Caki2 (cell line): ENCODE measurements at places on chromosomes 1 and 21. TPM values are rescaled to one million over a fixed set of nuclear protein-coding genes. Genes with fewer than 3 reads are reported as not detected.

The LMX1A gene
- total RNA-seq = not detected in 2 replicates

The RXRG gene
- total RNA-seq = not detected in 2 replicates

The BNIPL gene
- not detected in 2 replicates for total RNA-seq

The LAPTM5 gene
- 0.14 and 0.17 TPM in 2 replicates for total RNA-seq

The ACOT11 gene
- total RNA-seq = 3.9 and 6.3 TPM in 2 replicates

The PRAMEF17 gene
- total RNA-seq = not detected in 2 replicates

The CYP4Z1 gene
- total RNA-seq = not detected in 2 replicates

The AQP10 gene
- total RNA-seq = not detected in 2 replicates

The CLCNKA gene
- not detected in 2 replicates for total RNA-seq

The MEX3A gene
- total RNA-seq = 0.64 and 2.0 TPM in 2 replicates

The HMCN1 gene
- total RNA-seq = 0.38 and 0.44 TPM in 2 replicates

The HCRTR1 gene
- total RNA-seq = not detected in 2 replicates

The TINAGL1 gene
- 706 and 710 TPM in 2 replicates for total RNA-seq

The MRPL37 gene
- total RNA-seq = 112 and 142 TPM in 2 replicates

The RNF11 gene
- total RNA-seq = 52.8 and 54.1 TPM in 2 replicates

The SPATA21 gene
- not detected in 2 replicates for total RNA-seq

The AKNAD1 gene
- 0.06 TPM in 1 of 2 replicates, not detected in the other for total RNA-seq

The MYBPHL gene
- not detected in 2 replicates for total RNA-seq

The ANP32E gene
- total RNA-seq = 15.2 and 16.0 TPM in 2 replicates

The LCE7A gene
- total RNA-seq = not detected in 2 replicates

The TCHH gene
- not detected in 2 replicates for total RNA-seq

The GJA5 gene
- not detected in 2 replicates for total RNA-seq

The ERICH3 gene
- not detected in 2 replicates for total RNA-seq

The SPRR2G gene
- not detected in 2 replicates for total RNA-seq

The S100A1 gene
- total RNA-seq = not detected in 2 replicates

The SELP gene
- not detected in 2 replicates for total RNA-seq

The PTPN7 gene
- total RNA-seq = not detected in 2 replicates

The IVL gene
- not detected in 2 replicates for total RNA-seq

The FCGR3A gene
- not detected in 2 replicates for total RNA-seq

The LCE2C gene
- total RNA-seq = not detected in 2 replicates

The OR2M5 gene
- total RNA-seq = not detected in 2 replicates

The NUF2 gene
- total RNA-seq = 17.8 and 24.5 TPM in 2 replicates

The HSD3B2 gene
- not detected in 2 replicates for total RNA-seq

The ZSCAN20 gene
- total RNA-seq = 1.9 and 8.3 TPM in 2 replicates

The OR2M7 gene
- not detected in 2 replicates for total RNA-seq

The ACTL8 gene
- total RNA-seq = 1.2 and 1.5 TPM in 2 replicates

The ANKRD45 gene
- 0.91 and 1.9 TPM in 2 replicates for total RNA-seq

The FALEC gene
- total RNA-seq = not detected in 2 replicates

The PRKAB2 gene
- total RNA-seq = 9.4 and 19.7 TPM in 2 replicates

The TMED5 gene
- 5.8 and 17.3 TPM in 2 replicates for total RNA-seq

The FCRL6 gene
- not detected in 2 replicates for total RNA-seq

The OR10J1 gene
- total RNA-seq = not detected in 2 replicates

The TEDDM1 gene
- not detected in 2 replicates for total RNA-seq

The FLAD1 gene
- total RNA-seq = 33.4 and 41.9 TPM in 2 replicates

The SHISA4 gene
- total RNA-seq = 36.4 and 36.9 TPM in 2 replicates

The LINGO4 gene
- total RNA-seq = not detected in 2 replicates

The BLACAT1 gene
- total RNA-seq = 0.07 and 0.78 TPM in 2 replicates
